Sigmoid colon (tissue), 7 donors: ENCODE measurements at places on chromosomes 3 and 15. TPM values are rescaled to one million over a fixed set of nuclear protein-coding genes. Genes with fewer than 3 reads are reported as not detected.
A peak's percentile ranks its signal among the peaks of the same experiment; 100 is the strongest.

GRCh38 chr3:196619223-196619622 is 20.3 kb upstream of the NRROS start:
- peak overlapping the region; percentile 88 for H3K27ac ChIP-seq
- no peaks in the 10 kb centered on the region for H3K36me3 ChIP-seq
- no peaks in the 10 kb centered on the region for H3K4me1 ChIP-seq
- DNase-seq, result no peak
- no peaks in the 10 kb centered on the region for H3K27me3 ChIP-seq

Gene OSBPL10
- 7.8 TPM for total RNA-seq

- no peak for DNase-seq
- no peak overlapping the region for H3K27ac ChIP-seq
- H3K27me3 ChIP-seq, result no peaks in the 10 kb centered on the region
- no peaks in the 10 kb centered on the region for H3K36me3 ChIP-seq
- H3K4me3 ChIP-seq, result no peak overlapping the region
Observed at GRCh38 chr3:67384016-67384415, 270.4 kb downstream of the SUCLG2 start.

GRCh38 chr3:186931532-186932280 is 1.4 kb downstream of the ST6GAL1 start:
- no peak for DNase-seq
- H3K36me3 ChIP-seq, result no peaks in the 10 kb centered on the region
- H3K27me3 ChIP-seq, result peaks cover 4% of the 10 kb centered on the region
- no peaks in the 10 kb centered on the region for H3K4me1 ChIP-seq
- H3K27ac ChIP-seq, result peak overlapping the region; percentile 64
- H3K4me3 ChIP-seq, result peak overlapping the region; percentile 59

Gene ATP2B2
- 0.36 TPM for total RNA-seq

Gene FOXB1
- not detected for total RNA-seq

- no peak for DNase-seq
- H3K4me1 ChIP-seq, result no peaks in the 10 kb centered on the region
- no peaks in the 10 kb centered on the region for H3K27me3 ChIP-seq
- H3K4me3 ChIP-seq, result no peak overlapping the region
- H3K27ac ChIP-seq, result no peak overlapping the region
Observed at GRCh38 chr3:107796791-107797190, 274.0 kb downstream of the BBX start.

Gene GHRL
- total RNA-seq, result 0.54 TPM

- H3K36me3 ChIP-seq, result no peaks in the 10 kb centered on the region
- H3K27ac ChIP-seq, result no peak overlapping the region
- no peaks in the 10 kb centered on the region for H3K4me1 ChIP-seq
Observed at GRCh38 chr3:126548556-126549466, 9.9 kb downstream of the C3orf22 start.

DNA sequence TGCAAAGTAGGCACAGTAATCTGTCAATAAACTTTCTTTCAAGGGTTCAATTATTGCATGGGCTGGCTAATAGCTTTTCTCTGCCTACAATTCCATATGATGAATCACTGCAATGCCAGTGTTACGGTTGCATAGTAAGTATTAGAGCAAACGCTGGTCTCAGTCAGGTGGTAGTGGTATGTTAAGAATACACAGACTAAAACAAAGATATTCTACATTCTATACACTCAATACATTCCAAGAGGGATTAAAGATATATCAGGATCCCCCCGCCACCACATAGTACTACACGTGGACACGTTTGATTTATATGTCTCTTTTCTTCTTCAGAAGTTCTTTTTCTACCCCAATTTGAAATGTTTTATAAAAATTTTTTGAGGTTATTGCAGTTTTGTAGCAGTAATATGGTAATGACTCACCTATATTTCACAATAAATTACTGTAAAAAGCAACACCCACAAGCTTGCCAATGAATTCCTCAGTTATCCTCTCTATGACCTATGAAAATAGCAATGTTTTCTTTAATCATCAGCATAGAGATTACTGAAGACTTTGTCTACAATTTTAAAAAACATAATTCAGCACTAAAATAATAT is 68.2 kb downstream of the CD200R1L start:
- H3K36me3 ChIP-seq, result no peaks in the 10 kb centered on the region
- H3K4me1 ChIP-seq, result peaks cover 46% of the 10 kb centered on the region
- H3K27me3 ChIP-seq, result no peaks in the 10 kb centered on the region
- DNase-seq, result no peak
- no peak overlapping the region for H3K27ac ChIP-seq

GRCh38 chr15:98778960-98779359 is 130.6 kb downstream of the IGF1R start:
- H3K27ac ChIP-seq, result peak overlapping the region; percentile 44
- H3K27me3 ChIP-seq, result no peaks in the 10 kb centered on the region
- DNase-seq, result no peak
- peaks cover 42% of the 10 kb centered on the region for H3K4me1 ChIP-seq
- H3K36me3 ChIP-seq, result no peaks in the 10 kb centered on the region

- H3K27ac ChIP-seq, result peak overlapping the region; percentile 95
- no peaks in the 10 kb centered on the region for H3K36me3 ChIP-seq
- no peak for DNase-seq
- no peaks in the 10 kb centered on the region for H3K4me1 ChIP-seq
Observed at GRCh38 chr3:79019924-79020173, 747.9 kb downstream of the ROBO1 start.

DNA sequence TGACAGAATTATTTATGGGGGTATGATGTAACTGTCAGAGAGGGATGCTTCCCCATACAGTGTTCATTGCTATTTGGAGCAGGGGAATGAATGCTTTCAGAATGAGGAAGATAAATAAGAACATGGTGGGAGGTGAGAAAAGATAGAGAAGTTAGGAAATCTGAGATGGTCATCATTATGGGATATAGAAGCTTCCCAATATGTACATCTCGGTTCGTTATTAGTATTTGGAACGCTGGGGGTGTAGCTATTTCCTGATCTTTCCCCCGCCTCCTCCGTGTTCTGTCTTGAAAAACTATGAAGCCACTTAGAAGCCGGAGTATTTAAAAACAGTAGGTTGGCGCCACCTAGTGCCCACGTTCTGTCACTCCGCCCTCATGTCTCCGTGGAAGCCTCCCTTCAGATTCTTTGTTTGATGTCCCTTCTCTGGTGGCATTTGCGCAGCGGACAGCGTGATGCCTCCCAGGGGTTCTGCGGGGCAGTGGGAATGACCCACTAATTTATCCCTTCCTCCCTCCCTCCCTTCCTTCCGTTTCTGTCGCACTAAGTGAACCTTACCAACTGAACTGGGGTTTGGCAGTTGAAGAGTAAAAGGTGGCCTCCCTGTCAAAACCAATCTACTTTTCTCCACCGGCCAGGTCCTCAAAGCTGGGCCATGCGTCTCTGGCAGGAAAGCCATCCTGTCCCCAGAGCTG is 184.5 kb downstream of the FEZF2 start:
- peaks cover 17% of the 10 kb centered on the region for H3K4me1 ChIP-seq
- H3K4me3 ChIP-seq, result no peak overlapping the region
- no peaks in the 10 kb centered on the region for H3K36me3 ChIP-seq

DNA sequence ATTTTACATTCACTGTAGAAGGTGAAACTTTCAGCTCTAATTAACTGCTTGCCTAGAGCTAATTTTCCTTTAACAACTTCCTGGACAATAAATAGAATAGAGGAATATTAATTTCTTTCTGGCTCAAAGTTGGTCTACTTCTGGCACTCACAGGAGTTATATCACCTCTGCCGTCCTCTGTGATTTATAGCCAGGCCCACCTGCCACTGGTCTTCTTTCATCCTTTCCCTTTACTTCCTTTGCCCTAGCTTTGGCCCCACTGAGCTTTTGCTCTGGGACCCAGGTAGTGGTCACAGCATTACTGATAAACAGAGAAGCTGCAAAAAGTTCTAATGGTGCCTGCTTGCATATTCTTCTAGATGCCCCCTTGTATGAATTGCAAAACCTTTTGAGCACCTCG is 49.3 kb upstream of the ABHD10 start:
- no peak overlapping the region for H3K27ac ChIP-seq
- no peaks in the 10 kb centered on the region for H3K27me3 ChIP-seq
- peaks cover 18% of the 10 kb centered on the region for H3K4me1 ChIP-seq
- no peak for DNase-seq

- H3K4me1 ChIP-seq, result peaks cover 12% of the 10 kb centered on the region
- H3K27ac ChIP-seq, result peak overlapping the region; percentile 70
- H3K4me3 ChIP-seq, result no peak overlapping the region
- no peaks in the 10 kb centered on the region for H3K27me3 ChIP-seq
- H3K36me3 ChIP-seq, result no peaks in the 10 kb centered on the region
Observed at GRCh38 chr15:31434588-31435260, 108.1 kb downstream of the KLF13 start.

DNA sequence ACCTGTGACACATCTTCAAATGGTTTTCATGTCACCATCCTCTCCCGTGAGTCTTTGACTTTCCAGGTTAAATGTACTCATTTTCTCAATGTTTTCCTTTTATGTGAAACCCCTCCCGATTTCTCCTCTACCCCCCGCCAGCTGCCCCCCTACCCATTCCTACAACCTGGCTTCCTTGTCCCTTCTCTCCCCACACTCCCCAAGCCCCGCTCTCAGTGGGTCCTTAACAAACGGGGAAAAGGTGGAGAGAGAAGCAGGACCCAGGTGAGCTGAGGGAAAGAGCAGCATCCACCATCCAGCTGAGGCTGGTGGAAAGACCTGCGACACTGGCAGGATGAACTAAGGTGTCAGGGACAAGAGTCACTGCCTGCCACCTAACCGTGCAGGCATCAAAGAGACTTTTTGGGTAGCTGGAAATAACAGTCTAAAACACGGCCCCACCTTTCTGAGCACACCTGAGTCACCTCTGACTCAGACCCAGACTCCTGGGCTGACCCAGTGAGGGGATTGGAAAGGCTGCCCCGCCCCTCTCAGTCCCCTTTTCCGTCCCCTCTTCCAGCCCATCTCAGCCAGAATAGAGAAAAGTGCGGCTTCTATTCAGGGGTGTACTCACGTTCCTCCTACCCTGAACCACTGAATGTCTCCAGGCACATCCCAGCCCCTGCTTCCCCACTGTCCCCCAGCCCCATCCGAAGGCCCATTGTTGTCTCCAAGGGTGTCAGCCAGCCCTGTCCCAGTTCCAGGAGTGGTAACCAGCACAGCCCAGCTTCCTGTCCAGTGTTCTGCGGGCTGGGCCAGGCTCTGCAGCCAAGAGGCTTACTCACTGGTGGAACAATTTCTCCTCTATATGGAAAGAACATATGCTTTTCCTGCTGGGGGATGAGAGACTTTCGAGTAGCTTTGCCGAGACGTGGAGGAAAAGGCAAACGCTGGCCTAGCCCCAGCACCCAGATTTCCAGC is 20.4 kb downstream of the ISG20 start:
- H3K27me3 ChIP-seq, result no peaks in the 10 kb centered on the region
- no peak overlapping the region for H3K27ac ChIP-seq
- no peaks in the 10 kb centered on the region for H3K4me1 ChIP-seq
- no peak overlapping the region for H3K4me3 ChIP-seq

DNA sequence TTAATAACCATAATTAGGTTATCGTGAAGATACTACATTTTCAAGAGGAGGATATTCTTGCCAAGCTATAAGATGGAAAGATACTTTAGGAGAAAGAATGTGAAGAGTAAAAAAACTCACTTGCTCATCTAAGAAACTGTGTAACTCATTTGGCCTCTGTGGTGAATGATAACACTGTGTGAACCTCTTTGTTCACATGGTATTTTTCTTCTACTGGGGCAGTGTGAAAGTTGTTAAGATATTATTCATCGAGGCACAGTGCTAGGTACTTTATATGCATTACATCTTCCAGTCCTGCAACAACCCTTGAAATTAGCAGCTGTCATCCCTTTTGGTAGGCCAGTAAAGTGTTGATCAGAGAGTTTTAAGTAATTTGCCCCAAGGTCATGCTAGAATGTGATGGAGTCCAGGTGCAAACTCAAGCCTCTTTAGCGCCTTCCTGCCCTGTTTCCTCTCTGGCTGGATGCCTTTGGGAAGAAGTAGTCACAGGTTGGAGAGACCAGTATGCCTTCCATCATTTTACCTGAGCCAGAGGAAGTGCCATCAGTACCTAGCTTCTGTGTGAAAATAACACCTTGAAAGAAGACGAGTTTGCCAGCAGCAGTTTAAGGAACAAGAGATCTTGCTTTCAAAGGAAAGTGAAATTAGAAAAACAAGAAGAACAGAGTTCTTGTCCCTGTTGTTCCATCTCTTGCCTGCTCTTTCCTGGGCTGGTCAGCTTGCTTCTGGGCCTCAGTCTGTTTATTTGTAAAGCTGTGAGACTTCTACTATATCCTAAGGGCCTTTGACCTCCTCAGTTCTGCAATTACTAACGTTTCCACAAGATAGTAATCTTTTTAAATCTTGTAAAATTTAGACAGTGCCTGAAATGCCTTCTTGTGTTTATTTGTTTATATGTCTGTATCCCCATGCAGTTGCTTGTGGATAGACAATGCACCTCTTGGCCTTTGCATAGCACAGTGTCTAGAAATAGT is 179.3 kb downstream of the FNDC3B start:
- H3K4me1 ChIP-seq, result peaks cover 73% of the 10 kb centered on the region
- DNase-seq, result no peak
- no peaks in the 10 kb centered on the region for H3K27me3 ChIP-seq
- H3K4me3 ChIP-seq, result no peak overlapping the region

GRCh38 chr15:60649845-60650548 is 171.1 kb upstream of the ICE2 start:
- no peak overlapping the region for H3K27ac ChIP-seq
- no peaks in the 10 kb centered on the region for H3K36me3 ChIP-seq
- DNase-seq, result no peak
- no peak overlapping the region for H3K4me3 ChIP-seq

GRCh38 chr3:157786211-157786610 is 283.0 kb upstream of the VEPH1 start:
- H3K4me3 ChIP-seq, result no peak overlapping the region
- DNase-seq, result no peak
- no peaks in the 10 kb centered on the region for H3K36me3 ChIP-seq
- peak overlapping the region; percentile 19 for H3K27ac ChIP-seq
- H3K4me1 ChIP-seq, result peaks cover 21% of the 10 kb centered on the region
- H3K27me3 ChIP-seq, result no peaks in the 10 kb centered on the region

DNA sequence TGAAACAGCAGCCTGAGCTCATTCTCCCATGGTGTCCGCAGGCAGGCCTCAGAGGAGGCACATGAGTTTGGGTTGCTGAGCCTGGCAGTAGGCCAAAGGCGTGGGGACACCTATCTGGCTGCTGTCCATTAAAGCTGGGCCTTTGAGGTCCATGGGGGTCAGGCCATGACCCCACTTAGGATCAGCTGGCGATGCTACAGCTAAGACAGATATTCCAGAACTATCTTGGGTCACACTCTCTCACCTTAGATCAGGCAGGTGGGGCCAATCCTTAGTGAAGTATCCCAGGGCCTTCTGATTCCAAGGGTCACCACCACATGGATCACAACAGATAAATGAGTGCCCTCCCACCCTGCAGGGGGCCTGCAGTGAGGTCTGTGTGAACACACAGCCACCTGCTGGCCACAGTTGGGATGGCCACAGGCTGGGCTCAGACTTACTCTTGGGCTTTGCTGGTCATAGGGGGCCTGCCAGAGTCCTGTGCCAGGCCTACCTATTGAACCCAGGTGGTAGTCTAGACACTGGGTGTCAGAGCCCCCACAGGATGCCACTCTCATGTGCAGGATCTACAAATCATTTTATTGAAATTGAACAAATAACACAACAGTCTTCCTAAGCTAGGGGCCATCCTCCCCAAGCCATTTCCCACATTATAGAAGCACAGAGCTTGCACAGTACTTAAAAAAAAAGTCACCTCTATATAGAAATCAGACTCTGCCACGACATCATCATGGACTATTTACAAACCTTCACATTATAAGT is 2.0 kb upstream of the HYAL2 start:
- no peaks in the 10 kb centered on the region for H3K27me3 ChIP-seq
- DNase-seq, result no peak
- H3K4me1 ChIP-seq, result no peaks in the 10 kb centered on the region

Gene CCR1
- total RNA-seq, result 8.2 TPM

- no peak overlapping the region for H3K27ac ChIP-seq
- no peaks in the 10 kb centered on the region for H3K27me3 ChIP-seq
- H3K4me1 ChIP-seq, result no peaks in the 10 kb centered on the region
- H3K4me3 ChIP-seq, result no peak overlapping the region
- no peak for DNase-seq
Observed at GRCh38 chr3:124676236-124676635, 54.0 kb upstream of the UMPS start.
